Activated T-helper 17 cell treated with anti-CD3 and anti-CD28 coated beads, Interleukin-2, amount 50 U/mL, for 72 hours (primary cell): ENCODE measurements at places on chromosomes 5 and 9.

DNA sequence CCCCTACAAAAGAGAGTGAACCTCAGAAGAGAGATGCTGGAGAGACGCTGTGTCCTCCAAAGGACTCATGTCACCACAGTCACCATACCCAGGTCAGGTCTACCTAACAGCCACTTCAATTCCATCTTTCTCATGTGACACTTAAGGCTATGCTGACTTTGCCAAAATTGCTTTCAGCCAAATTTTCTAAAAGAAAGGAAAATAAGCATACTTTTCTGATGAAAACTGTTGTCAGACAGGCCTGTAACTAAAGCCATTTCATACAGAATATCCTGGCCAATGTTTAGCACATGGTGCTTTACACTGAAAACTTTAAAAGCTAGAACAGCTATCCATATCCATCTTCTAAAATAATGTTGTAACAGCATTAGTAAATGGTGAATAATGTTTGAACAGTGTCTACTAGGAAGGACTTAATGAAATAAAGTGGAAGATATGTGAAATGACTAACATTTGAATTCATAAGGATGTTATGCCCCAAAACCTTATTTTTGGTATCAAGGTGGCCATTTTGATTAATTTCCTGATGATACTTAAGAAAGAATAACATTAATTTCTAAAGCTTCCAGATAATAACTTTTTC, 97.2 kb downstream of the NFIB start:
- peaks cover 22% of the 10 kb centered on the region for H3K27me3 ChIP-seq
- H3K36me3 ChIP-seq = no peaks in the 10 kb centered on the region
- H3K4me1 ChIP-seq = no peaks in the 10 kb centered on the region
- H3K4me3 ChIP-seq = no peak overlapping the region
- ATAC-seq = no peak
- no peak overlapping the region for H3K27ac ChIP-seq

DNA sequence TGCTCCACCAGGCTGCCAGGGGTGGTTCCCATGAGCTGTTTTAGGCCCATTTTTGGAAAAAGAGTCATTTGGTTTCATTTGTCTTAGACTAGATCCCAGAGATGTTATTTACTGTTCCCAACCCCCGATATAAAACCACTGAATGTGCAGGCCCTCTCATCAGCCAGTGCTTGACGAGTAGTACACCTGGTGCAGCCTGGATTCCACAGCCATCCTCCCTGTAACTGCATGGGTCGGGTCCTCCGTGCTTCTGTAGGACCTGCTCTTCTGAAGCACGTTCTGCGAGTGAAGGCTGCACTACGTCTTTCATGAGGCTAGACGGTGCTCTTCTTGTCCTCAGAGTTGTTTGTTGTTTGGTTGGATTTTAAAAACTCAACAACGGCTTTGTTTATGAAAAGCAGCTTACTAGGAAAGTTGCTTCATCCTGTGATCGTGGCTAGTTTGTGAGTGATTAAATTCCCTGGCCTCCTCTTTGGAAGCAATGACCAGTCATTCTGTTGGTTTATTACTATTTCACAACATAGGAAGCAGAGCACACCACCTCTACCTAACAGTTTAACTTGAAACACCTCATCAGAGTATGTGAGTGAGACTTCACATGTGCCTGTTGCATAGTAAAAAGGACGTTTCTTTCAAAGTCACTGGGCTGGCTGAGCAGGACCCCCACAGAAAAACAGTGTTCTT, 135.2 kb downstream of the AOPEP start:
- H3K4me3 ChIP-seq = peak overlapping the region; percentile 61
- H3K4me1 ChIP-seq = peaks cover 35% of the 10 kb centered on the region
- H3K27me3 ChIP-seq = no peaks in the 10 kb centered on the region
- no peaks in the 10 kb centered on the region for H3K36me3 ChIP-seq
- ATAC-seq = no peak
- H3K27ac ChIP-seq = peak overlapping the region; percentile 83

DNA sequence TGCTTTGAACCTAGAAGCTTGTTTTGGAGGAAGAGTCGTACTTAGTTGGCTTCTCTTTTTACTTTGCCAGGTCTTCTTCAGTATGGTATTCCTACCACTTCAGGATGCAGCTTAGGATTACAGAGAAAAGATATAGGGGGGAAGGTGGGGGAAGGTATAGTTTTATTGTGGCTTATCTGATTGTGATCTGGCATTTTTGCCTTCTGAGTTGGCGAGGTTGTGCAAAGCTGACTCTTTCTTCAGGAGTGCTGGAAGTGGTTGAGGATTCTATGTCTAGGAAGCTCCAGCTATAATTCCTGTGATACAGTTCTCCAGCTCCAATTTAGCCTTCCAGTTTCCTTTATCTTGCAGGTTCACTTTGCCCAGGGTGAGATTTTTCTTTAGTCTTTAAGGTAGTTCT, 7.0 kb downstream of the CDC42SE2 start:
- no peaks in the 10 kb centered on the region for H3K27me3 ChIP-seq
- H3K27ac ChIP-seq = peak overlapping the region; percentile 91
- no peak for ATAC-seq
- H3K4me3 ChIP-seq = peak overlapping the region; percentile 83
- H3K36me3 ChIP-seq = peaks cover 85% of the 10 kb centered on the region
- peaks cover 43% of the 10 kb centered on the region for H3K4me1 ChIP-seq

- H3K27ac ChIP-seq = peak overlapping the region; percentile 85
- peak overlapping the region; percentile 77 for H3K4me3 ChIP-seq
- H3K27me3 ChIP-seq = peaks cover 4% of the 10 kb centered on the region
Observed at GRCh38 chr9:127223810-127224177, 40.8 kb upstream of the GARNL3 start.

DNA sequence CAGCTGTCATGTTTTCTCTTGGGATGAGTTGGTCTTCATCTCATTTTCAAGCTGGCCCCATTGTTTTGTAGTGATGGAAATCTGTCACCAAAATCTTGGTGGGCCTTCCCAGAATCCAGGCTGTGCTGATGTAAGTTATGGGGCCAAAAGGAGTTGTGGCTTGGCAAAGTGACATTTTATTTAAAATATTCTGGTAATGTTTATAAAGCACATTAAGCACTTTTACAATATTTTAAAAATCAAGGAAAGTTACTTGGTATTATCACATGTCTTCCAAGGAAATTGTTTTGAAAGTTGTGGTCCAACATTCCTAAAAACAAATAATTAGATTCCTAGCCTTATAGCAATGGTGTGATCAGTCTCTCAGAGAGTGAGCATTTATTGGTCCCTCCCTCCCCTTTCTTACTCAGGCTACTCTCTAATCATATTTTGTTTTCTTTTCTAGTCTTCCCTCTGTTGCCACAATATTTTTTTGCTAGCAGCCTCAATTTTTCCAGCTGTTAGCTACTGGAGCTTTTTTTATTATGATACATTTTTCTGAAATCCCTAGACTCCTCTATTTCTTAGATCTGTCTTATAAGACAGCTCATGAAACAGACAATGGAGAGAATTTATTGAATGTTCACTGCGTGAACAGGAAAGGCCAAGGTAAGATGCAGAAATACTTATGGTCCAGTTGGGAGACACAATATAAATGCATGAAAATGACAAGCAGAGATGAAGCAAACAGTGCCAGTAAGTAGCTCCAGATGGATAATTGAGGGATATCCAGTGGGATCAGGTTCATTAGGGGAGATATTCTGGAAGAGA, 408.1 kb upstream of the ZNF608 start:
- H3K36me3 ChIP-seq = no peaks in the 10 kb centered on the region
- H3K27ac ChIP-seq = no peak overlapping the region
- H3K27me3 ChIP-seq = no peaks in the 10 kb centered on the region
- ATAC-seq = no peak
- H3K4me3 ChIP-seq = no peak overlapping the region

- H3K4me1 ChIP-seq = peaks cover 4% of the 10 kb centered on the region
- H3K4me3 ChIP-seq = no peak overlapping the region
- H3K27ac ChIP-seq = no peak overlapping the region
- ATAC-seq = peak; percentile 45
Observed at GRCh38 chr5:142644640-142645361, 41.1 kb downstream of the FGF1 start.

- ATAC-seq = no peak
- no peak overlapping the region for H3K27ac ChIP-seq
- H3K4me3 ChIP-seq = no peak overlapping the region
- no peaks in the 10 kb centered on the region for H3K36me3 ChIP-seq
Observed at GRCh38 chr5:93715327-93715726, 26.1 kb downstream of the POU5F2 start.

DNA sequence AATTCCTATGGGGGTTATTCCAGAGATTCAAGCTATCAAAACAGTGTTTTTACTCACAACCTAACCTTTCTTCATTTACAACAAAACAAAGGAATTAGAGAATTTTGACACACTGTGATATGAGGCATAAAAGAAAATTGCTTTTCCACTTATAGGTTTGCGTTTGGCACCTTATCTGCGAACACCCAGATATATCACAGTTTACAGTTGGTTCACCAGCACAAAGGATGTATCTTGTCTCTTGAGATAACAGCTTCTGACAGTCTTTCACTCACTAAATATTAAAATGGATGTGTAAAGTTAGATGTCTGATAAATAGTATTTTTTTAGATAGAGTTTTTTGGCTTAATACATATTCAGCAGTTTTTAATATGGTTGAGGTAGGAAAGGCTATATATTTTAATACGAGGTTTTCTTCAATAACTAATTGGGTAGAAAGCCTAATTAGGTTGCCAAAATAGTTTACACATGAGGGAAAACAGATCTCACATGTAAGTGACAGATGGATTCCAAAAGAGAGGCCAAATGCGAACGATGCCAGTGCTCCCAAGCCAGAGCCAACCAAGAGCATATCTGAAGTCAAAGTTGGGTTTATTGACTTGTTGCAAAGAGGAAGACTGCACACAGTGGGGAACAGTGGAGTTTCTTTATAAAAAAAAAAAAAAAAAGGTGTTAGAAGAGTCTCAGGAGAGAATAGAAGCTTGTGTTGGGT, 1495.2 kb downstream of the MAT2B start:
- ATAC-seq = no peak
- H3K36me3 ChIP-seq = no peaks in the 10 kb centered on the region
- no peak overlapping the region for H3K4me3 ChIP-seq
- H3K27ac ChIP-seq = no peak overlapping the region
- H3K4me1 ChIP-seq = no peaks in the 10 kb centered on the region

DNA sequence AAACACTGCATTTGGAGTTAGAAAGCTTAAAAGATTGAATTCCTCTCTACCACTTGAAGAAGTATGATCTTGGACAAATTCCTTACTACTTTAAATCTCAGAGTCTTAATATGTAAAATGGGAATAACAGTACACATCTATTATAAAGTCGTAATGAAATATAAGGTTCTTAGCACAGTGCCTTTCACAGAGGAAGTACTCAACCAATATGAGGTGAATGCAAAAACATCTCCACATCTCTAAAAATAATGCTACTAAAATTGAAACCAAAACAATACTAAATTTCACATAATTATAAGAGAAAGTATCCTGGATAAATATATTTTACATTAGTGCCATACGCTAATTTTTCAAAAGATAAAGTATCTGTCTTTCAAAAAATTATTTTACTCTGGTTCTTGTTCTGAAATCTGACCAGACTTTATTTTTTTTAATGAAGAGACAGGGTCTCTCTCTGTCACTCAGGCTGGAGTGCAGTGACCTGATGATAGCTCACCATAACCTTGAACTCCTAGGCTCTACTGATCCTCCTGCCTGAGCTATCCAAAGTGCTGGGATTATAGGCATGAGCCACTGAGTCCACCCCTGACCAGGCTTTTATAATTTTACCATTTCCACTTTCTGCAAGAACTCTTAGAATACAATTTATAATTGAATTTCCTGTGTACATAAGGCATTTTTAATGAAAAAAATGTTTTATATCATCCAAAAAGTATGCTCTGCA, 21.3 kb upstream of the FNIP1 start:
- no peak overlapping the region for H3K4me3 ChIP-seq
- no peak overlapping the region for H3K27ac ChIP-seq
- no peak for ATAC-seq

DNA sequence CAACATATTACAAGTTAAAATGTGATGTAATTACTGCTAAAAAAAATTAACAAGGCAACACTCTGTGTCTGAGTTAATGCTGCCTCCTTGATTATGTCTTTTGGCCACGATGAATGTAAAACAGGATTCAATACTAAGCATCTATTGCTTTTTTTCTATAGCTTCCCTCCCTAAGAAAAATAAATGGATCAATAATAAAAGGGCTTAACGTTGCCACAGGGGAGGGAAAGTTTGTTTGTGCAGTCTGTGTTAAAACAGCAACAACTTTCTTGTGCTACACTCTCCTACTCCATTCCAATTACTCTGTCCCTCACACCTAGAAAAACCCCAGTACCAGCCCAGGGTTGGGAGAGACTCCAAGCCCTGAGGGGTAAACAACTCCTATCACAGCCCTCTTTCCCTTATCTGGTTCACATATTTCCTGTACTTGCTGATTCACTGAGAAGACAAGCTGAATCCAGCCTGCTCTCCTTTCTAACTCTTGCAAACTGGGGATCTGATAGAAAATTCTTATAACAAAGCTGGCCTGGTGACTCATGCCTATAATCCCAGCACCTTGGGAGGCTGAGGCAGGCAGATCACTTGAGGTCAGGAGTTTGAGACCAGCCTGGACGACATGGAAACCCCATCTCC, 44.8 kb downstream of the PTPN3 start:
- H3K27ac ChIP-seq = no peak overlapping the region
- H3K4me1 ChIP-seq = no peaks in the 10 kb centered on the region
- H3K36me3 ChIP-seq = no peaks in the 10 kb centered on the region
- peaks cover 40% of the 10 kb centered on the region for H3K27me3 ChIP-seq
- ATAC-seq = no peak

DNA sequence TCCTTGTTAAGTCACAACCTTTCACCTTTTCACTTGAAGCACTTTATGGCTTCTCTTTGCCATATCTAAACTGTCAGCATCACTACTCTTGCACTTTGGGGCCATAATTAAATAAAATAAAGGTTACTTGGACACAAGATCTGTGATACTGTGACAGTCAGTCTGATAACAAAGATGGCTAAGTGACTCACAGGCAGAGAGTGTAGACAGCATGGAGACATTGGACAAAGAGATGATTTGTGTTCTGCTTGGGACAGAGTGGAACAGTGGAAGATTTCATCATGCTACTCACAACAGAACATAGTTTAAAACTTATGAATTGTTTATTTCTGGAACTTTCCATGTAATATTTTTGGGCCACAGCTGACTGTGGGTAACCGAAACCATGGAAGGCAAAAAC, 81.7 kb upstream of the SMC5 start:
- no peaks in the 10 kb centered on the region for H3K27me3 ChIP-seq
- no peak overlapping the region for H3K4me3 ChIP-seq

- no peak within 1 kb of the TSS for H3K4me3 ChIP-seq
- H3K27me3 ChIP-seq = peaks cover 23% of the 10 kb centered on the region
- H3K4me1 ChIP-seq = no peaks in the 10 kb centered on the region
- no peak for ATAC-seq
- H3K27ac ChIP-seq = no peak within 1 kb of the TSS
Observed at GRCh38 chr5:58491216-58491892, at the start of gene GAPT. Gene GAPT, plus strand, starts transcription at chr5:58491435. Its CDS starts 3,102 bp downstream, at chr5:58494537.

DNA sequence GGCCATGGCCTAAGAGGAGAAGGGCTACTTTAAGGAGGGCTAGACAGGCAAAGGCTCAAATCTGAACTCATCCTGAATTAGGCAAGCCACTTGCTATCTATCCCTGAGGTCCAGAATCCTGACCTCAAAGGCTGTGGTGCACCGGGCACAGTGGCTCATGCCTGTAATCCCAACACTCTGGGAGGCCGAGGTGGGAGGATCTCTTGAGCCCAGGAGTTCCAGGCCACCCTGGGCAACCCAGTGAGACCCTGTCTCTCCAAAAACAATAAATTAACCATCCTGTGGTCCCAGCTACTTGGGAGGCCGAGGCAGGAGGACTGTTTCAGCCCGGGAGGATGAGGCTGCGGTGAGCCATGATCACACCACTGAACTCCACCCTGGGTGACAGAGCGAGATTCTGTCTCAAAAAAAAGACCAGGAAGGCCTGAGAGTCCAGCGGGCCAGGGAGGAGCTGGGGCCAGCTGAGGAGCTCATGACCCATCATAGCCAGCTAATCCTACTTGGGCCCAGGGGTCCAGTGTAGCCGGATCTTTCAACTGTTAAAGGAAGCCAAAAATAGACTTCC, 4.0 kb downstream of the NOP16 start:
- H3K36me3 ChIP-seq = peaks cover 98% of the 10 kb centered on the region
- H3K27ac ChIP-seq = peak overlapping the region; percentile 33
- no peaks in the 10 kb centered on the region for H3K27me3 ChIP-seq
- H3K4me1 ChIP-seq = peaks cover 17% of the 10 kb centered on the region
- H3K4me3 ChIP-seq = no peak overlapping the region
